ENCODE measurements at places on chromosomes 12 and 14.

- DNase-seq, result peak; percentile 1
Observed at GRCh38 chr14:85234156-85235025, 295.6 kb upstream of the FLRT2 start.

DNA sequence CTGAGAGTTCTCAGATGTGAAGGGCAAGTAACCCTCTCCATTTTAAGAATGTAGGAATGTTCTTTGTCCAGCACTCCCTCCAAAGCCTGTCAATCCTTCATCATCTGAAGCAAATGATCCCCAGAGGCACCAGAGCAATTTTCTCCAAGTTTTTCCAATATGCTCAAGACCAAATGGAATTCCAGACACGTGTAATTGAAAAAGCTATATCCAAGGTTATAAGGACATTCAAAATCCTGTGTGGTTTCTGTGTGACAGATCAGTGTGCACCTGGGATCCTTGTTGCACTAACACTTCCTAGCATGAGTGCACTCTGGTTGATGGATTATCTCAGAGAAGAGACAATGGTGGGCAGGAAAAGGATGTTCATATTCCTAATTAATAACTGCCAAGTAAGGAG lies 65.6 kb upstream of the OVCH1 start:
- no peak for DNase-seq

- DNase-seq, result no peak
Observed at GRCh38 chr12:93978553-93978952, 169.8 kb upstream of the PLXNC1 start.

DNA sequence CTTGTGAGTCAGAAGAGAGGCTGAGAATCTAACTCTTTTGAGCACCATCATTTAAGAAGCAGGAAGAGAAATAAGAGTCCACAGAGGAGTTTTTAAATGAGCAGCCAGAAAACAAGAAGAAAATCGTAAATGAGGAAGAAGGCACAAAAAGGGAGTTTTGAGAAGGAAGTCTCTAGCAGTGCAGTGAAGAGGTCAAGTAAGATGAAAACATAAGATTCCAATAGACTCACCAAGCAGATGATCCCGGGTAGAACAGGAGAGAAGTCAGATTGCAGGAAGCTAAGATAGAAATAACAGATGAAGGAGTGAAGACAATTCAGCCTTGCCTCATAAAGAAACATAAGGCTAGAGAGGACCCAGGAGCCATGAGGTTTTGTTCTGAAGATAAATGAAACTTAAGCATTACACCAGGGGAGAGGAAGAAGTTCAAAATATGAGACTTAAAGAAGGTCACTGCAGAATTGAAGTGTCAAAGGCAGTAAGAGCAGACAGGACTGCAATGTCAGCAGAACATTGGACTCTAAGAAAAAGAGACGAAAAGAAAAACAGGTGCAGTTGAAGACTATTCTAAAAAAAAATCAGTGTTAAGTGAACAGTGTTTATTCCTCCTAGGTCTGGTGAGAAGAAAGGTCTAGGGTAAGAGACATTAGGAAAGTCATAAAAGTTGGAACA lies 229.0 kb downstream of the SEC23A start:
- no peak for DNase-seq

GRCh38 chr12:5798242-5799015 lies 146.6 kb downstream of the ANO2 start:
- DNase-seq, result no peak

DNA sequence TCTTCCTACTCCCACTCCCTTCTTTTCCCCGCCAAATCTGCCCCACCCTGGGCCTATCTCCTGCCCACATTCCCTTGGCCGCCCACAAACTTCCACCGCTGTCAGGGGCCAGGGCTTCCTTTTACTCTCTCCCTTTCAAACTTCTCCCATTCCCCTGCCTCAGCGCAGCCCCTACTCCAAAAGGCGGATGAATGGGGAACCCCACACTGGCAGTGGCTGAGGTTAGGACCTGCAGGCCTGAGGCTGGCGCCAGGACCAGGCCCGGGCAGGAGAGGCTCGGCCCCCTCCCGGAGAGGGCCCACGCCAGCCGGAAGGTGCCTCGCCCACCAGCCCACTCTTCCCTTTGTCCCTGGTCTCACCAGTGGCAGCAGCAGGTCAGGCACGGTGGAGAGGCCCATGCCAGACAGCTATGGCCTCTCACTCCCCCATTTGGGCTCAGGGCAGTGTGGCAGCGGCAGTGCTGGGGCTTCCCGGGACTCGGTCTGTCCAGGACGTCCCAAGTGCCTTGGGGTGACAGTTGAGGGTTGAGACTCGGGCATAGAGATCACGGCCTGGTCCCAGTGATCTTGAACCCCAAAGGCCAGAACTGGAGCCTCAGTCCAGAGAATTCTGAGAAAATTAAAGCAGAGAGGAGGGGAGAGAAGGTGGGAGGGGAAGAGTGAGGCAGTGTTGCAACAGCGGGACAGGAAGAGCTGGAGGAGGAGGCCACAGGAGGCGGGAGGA lies at the start of gene TNFRSF1A:
Gene TNFRSF1A, minus strand, starts transcription at position 660 of the 723 bp plus-strand sequence. Its CDS starts 262 bp downstream, at position 398.
- DNase-seq, result peak; percentile 89

- no peak for DNase-seq
Observed at GRCh38 chr12:47383942-47384341, 304.2 kb upstream of the AMIGO2 start.

Data from RKO (cell line).